ENCODE measurements at places on chromosomes 13 and 19.

DNA sequence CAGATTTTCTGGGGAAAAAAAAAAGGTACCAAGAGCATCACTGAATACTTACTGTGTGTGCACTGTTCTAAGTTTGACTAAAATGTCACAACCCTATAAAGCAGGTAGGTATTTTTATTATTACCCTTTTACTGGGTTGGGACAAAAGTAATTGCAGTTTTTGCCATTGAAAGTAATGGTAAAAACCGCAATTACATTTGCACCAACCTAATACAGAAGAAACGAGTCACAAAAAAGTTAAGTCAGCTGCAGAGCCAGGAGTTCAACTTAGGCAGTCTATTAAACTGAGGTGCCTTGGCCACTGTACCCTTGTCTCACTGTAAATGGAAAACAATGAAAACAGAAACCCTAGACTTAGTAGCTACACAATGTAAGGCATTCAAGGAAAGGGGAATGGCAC lies 281.9 kb downstream of the SUCLA2 start:
- DNase-seq, result no peak

- no peak for DNase-seq
These were observed 6.8 kb downstream of the RPS11 start for GRCh38 chr19:49502866-49503581.

DNA sequence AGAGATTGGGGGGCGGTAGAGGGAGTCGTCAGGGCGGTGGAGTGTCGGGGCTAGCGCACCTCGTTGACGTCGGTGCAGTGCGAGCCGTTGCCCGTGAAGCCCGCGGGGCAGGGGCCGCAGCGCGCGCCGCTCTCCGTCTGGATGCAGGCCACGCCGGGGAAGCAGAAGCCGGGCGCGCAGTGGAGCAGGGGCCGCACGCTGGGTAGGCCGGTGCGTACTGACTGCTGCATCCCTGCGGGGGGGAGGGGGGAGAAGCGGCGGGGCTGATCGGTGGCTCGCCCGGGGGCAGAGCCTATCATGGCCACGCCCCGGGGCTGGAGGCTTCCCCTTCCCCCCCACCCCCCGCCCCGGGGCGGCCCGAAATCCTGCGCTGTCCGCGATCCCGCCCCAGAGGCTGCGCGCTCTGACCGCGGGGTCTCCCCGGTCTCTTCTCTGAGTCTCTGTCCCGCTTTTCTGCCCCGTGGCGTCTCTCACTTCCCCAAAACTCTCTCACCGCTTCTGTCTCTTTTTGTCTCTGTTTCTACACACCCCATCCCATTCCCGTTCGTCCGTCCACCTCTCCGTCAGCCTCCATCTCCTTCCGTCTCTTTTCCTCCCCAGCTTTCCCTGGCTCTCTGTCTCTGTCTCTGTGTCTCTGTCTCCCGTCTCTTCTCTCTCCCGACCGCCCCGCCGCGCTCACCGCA lies 1.1 kb downstream of the COMP start:
- no peak for DNase-seq

GRCh38 chr19:31350033-31350692 lies 927 bp upstream of the TSHZ3 start:
- DNase-seq, result no peak

DNA sequence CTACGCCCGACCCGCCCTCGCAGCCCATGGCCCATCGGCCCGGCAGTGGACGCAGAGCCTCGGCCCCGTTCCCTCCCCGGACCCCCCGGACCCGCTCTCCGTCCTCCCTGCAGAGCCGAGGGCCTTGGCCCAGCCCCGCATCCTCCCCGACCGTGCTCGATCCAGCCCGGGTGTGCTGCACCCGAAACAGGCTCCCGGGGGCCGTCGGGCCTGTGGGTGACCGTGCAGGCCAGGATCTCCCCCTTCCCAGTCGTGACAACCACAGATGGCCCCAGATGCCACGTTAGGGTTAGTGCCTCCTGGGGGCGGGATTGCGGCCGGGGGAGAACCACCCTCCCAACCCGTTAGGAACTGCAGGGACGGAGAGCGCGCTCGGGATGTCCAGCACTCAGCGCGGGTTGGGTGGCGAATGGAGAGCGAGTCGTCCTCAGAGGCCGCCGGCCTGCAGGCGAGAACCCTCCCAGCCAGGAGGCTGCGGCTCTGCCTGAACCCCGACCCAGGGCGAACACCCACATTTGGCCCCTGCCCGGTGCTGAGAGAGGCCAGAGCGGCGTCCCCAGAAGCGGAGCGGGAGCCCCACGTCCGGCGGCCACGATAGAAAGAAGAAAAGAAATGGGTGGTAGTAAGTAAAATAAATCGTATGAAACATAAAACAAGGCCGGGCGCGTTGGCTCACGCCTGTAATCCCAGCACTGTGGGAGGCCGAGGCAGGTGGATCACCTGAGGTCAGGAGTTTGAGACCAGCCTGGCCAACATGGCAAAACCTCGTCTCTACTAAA lies 6.7 kb upstream of the MADCAM1 start:
- no peak for DNase-seq

DNA sequence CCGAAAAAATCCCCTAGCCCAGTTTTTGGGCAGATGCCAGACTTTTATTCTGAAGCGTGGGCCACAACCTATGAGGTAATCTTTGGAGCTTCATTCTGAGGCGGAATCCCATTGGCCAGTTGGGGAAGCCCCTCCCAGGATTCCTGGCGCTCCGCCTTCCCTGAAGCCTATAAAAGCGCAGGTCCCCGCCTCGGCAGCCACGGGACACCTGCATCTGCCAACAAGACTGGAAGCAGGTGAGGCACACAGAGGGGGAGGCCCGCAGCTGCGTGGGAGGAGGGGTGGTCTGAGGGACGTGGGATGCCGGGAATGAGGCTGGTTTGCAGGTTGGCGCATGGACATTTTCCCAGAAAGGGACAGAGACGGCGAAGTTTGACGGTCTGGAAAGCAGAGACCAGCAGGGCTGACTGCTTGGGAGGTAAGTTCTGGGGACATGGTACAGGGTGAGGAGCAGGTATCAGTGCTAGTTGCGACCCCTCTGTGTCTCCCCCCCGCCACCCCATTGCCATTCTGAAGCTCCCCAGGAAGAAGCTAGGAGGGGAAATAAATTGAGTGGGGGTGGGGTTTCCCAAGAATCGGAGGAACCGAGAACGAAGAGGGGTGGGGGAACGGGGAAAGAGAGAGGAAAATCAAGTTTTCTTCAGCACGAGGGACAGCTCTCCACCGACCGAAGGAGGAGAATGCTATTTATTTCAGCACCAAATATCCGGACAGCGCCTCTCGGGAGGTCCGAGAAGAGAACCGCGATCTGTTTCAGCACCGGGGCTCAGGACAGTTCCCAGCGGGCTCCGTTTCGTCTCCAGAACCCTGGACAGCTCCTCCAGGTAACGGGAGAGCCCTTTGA lies 22.4 kb upstream of the FEM1A start:
- DNase-seq, result peak; percentile 54

- DNase-seq, result no peak
These were observed 99.6 kb upstream of the MCF2L start for GRCh38 chr13:112869202-112870050.

GRCh38 chr13:43411741-43412140 lies 375.0 kb downstream of the ENOX1 start:
- no peak for DNase-seq

DNA sequence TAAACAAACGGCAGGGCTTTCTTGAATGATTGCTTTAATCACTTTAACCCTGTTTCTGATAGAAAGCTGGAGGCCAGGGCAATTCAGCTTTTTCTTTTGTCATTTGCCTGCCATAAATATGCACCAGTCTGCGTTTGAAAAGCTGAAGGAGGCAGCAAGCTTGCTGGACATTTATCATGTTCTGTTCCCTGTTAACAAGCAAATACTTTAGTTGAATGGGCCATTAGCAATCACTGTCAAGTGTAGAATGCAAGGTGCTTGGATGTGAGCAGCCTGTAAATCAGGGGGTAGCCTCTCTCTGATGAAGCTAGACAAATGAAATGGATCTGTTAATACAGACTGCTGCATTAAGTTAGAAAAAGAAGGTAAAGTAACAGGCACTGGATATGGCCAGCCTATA lies 7.6 kb downstream of the EFNB2 start:
- no peak for DNase-seq

- no peak for DNase-seq
These were observed 63.3 kb downstream of the DHRS12 start for GRCh38 chr13:51740698-51741097.

DNA sequence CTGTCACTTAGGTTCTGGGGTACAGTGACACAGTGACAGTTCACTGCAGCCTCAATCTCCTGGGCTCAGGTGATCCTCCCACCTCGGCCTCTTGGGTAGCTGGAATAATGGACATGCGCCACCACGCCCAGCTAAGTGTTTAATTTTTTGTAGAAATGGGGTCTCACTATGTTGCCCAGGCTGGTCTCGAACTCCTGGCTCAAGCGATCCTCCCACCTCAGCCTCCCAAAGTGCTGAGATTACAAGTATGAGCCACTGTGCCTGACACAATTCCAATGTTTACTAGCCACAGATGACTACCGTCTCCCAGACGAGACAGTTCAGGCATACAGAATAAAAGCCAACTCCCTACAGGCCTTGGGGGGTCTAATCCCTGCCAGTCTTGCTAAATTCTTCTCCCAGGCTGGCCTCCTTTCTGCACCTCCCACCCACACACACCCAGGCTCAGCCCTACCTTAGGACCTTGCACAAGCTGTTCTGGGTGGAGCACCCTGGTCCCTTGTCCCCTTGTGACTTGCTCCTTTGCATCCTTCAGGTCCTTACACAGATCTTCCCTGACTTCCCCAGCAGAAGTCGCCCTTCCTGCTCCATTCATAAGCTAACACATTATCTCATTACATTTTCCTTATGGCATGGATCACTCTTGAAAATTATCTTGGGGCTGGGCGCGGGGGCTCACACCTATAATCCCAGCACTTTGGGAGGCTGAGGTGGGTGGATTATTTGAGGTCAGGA lies 106.4 kb downstream of the INSR start:
- no peak for DNase-seq

- DNase-seq, result no peak
These were observed 6.3 kb downstream of the MAP1S start for GRCh38 chr19:17725422-17726078.

- DNase-seq, result no peak
These were observed 4.9 kb downstream of the REX1BD start for GRCh38 chr19:18593367-18594095.

GRCh38 chr19:3474010-3474409 lies 6.3 kb downstream of the SMIM24 start:
- no peak for DNase-seq

DNA sequence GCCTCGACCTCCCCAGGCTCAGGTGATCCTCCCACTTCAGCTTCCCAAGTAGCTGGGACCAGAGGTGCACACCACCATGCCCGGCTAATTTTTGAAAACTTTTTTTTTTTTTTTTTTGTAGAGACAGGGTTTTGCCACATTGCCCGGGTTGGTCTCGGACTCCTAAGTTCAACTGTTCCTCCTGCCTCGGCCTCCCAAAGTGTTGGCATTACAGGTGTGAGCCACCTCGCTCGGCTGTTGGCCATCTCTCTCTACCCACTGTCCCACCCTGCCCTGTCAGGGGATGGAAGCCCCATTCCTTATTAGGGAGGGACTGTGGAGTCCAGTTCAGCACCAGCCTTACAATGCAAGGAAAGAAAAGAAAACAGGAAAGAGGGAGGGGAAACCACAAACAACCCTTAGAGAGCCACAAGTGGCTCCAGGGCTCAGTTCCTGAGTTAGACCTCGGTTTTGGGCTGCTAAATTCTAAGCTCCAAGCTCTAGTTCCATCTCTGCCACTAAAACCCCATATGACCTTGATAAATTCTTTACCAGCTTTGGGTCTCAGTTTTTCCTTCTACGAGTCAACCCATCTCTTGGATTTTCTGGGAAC lies 31.7 kb downstream of the ACTL9 start:
- DNase-seq, result no peak

DNA sequence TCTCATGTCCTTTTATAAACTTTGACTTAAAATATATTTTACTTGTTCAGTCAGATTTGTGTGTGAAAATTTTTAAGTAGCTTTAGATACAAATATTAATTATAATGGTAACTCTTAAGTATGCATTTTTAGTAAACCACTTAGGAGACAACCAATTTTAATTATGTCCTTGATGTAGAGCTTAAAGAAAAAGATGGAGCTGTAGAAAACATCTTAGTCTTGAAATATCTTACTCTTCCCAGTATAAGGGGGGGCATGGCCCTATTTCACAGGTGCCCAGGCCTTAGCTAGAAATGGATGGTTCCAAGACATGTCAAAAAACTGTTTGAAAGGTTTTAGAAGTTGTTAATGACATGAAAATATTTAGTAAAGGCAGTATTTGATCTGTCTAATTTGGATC lies 43.4 kb upstream of the CEACAM21 start:
- no peak for DNase-seq

DNA sequence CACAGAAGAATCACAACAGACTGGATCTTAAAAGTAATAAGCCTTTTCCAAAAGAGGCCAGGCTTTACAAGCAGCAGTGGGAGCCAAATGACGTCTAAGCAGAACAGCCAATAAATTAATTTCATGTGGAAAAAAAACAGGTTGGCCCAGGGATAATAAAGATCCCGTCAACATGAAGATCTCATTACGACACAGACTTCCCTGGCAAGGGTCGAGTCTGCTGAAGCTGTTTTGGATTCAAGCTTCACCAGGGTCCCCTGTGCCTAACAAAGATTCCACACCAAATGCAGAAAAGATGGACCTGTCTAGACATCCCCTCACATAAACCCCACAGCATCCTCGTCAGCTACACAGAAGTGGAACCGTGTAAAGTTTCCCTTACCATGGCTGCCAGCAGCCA lies 215.1 kb upstream of the ZNF507 start:
- DNase-seq, result no peak

DNA sequence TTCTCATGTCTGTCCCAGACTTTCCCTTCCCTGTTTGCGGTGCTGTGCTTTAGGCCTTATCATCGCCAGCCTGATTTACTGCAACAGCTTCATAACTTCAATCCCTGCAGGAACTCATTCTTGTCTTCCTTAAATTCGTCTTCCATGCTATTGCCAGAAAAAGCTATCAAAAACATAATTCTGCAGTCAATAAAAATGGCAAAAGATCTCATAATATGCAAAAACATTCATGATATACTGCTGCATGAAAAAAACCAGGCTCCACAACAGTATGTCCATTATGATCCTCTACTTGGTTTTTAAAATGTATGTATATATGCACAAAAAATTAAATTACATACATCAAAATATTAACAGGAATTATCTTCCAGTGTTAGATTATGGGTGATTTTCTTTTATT lies 28.4 kb downstream of the TGDS start:
- no peak for DNase-seq

GRCh38 chr19:50308991-50309390 lies 20.2 kb downstream of the KCNC3 start:
- no peak for DNase-seq

GRCh38 chr13:29125191-29125933 lies 305.2 kb downstream of the MTUS2 start:
- no peak for DNase-seq

- DNase-seq, result no peak
These were observed 116.2 kb downstream of the TBC1D4 start for GRCh38 chr13:75365724-75366173.
